ENCODE measurements at places on chromosomes 7 and 10.
A peak's percentile ranks its signal among the peaks of the same experiment; 100 is the strongest.

DNA sequence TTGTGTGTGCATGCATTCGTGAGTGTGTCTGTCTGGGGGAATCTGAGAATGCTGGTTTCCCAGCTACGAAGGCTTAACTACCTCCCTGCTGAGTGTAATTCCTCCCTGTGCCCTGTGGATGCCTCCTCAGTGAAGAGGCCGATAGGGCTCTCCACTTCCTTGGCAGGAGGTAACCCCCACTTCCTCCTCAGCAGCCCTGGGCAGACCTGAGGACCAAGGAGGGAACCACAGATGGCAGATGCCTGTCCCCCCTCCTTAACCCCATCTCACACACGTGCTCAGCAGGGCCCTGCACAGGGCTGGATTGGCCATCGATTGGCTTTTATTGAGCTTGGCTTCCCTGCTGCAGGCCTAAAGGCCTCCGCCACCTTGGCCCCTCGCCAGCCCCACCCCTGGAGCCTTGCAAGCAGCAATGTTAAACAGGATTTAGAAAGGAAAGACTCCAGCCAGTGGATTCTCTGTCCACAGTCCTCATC lies 45.6 kb upstream of the LRRC4 start:
- no peak for DNase-seq

DNA sequence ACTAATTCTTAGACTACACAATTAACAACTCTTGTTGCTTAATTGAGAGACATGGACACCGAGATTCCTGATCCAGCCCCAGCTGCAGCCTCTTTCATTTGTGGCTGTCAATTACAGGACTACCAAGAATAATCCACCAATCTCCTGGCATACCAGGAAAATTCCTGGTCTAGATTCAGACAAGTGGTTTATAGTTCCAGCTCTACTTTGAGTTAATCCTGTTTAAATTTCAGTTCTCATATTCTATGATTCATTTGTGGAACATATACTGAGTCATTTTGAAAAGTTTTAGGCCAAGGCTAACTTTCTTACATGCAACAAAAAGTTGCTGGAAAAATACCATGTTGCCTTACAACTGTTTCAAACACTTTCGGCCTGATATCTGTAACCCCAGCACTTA lies 253.5 kb downstream of the MAGI2 start:
- no peak for DNase-seq

DNA sequence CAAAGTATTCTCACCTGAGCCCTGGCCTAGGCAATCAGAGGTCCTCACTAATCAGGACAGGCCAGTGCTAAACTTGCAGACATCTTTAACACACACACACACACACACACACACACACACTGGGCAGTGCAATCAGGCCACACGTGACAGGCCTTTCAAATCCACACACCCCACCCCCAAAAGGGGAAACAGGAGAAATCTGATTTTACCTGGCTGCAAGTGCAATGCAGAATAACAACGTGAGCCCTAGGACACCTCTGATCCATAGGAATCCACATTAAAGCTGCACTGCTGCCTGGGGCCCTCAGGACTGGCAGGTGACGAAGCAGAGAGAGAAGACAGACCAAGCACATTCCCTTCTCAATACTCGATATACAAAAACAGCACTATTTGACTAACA lies 218.9 kb downstream of the FAM107B start:
- no peak for DNase-seq

- no peak for DNase-seq
Observed at GRCh38 chr7:90948085-90948484, 316.1 kb upstream of the FZD1 start.

DNA sequence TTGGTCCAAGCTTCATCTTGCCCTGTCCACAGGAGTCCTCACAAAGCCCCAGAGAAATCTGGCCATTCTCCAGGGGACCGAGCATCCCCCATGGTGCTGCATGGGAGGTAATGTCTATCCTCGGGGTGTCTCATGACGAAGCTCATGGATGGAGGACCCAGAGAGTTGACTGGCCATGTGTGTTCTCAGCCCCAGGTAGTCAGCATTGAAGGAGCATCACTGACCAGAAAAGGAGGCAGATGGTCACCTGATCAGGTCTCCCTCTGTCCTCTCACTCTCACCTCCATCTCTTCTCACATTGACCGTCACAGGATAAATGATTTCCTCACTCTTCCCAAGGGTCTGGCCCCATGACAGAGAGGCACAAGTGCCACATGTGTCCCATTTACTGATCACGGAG lies 33.4 kb upstream of the GDF10 start:
- no peak for DNase-seq

- peak; percentile 53 for DNase-seq
Observed at GRCh38 chr7:2030475-2031450, 202.0 kb downstream of the MAD1L1 start.

DNA sequence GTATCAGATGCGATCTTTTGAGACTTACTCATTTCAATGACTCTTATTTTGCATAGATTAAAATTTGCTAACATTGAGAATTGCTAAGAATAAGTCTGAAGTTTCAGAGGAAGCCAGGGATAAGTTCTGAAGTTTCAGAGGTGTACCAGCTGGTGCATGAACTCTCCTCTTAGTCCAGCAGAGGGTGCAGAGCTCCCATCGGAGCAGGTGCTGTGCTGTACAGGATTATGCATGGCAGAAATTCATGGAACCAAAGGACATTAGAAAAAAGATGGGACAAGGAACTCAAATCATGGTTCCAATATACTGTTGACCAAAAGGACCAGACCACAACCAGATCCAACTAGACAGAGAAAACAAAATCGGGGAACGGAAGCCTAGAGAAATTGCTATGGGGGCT lies 41.9 kb downstream of the MGAM2 start:
- no peak for DNase-seq

DNA sequence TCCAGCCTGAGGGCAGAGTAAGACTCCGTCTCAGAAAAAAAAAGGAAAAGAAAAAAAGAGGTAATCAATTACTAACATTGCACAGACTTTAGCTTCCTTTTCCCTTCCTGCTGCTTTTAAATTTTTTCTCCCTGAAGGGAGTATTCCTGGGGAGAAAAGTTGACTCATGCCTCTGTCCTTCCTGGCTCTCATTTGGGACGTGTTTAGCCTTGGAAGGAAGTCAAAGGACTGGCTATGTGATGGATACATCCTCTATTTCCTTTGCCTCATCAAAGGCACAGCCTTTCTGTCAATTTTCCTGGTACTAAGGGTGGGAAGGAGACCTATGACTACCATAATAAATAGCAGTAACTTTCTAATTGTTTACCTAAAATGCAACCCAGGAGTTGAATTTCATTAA lies 77.6 kb downstream of the ITGA8 start:
- no peak for DNase-seq

GRCh38 chr7:73638911-73639310 lies 14.6 kb upstream of the MLXIPL start:
- no peak for DNase-seq

- no peak for DNase-seq
Observed at GRCh38 chr10:124291001-124291701, 127.6 kb downstream of the OAT start.

DNA sequence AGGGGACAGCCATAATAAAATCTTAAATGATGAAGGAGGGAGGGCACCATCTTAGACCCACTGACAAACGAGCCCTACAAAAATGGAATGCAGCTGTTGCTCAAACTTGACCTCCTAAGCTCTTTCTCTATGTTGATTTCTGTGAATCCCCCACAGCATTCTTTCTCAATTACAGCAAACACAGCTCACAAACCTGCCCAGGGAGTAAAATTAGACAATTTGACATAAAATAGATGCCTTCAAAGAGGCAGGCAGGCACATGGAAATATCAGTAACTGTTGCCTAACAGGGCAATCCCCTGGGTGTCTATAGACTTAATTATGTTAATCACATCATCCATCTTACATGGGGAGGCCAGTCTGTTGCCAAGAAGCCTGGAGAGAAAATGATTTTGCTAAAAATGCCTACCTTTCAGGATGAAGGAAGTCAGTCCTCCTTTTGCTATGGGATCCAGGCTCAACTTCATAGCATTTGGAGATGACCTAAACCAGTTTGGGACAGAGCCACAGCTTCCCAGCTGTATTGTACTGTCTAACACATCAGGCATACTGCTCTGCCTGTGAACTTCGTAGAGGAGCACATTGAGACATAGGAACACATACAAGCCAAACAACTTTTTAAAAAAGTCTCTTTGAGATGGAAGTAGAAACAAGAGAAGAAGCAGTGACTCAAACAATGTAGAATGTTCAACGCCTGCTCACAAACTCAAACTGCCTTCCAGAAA lies 1177.4 kb downstream of the SORCS1 start:
- no peak for DNase-seq

DNA sequence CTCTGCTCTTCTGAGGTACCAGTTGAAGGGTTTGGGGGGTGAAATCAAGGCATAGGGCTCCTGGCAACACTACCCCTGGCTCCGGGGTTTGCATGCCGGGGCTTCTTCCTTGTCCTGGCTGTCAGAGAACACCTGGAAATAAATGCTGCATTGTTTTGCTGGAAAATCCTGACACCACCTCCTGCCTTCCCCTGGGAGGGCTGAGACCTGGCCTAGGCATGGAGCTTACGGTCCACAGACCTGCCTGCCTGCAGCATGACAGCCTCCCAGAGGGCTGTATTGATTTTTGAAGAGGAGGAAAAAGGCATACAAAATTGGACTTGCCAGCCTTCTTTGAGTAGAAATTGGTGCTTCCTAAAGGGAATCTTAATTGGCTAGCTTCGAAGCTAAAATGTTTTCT lies 227.1 kb downstream of the MGMT start:
- no peak for DNase-seq

DNA sequence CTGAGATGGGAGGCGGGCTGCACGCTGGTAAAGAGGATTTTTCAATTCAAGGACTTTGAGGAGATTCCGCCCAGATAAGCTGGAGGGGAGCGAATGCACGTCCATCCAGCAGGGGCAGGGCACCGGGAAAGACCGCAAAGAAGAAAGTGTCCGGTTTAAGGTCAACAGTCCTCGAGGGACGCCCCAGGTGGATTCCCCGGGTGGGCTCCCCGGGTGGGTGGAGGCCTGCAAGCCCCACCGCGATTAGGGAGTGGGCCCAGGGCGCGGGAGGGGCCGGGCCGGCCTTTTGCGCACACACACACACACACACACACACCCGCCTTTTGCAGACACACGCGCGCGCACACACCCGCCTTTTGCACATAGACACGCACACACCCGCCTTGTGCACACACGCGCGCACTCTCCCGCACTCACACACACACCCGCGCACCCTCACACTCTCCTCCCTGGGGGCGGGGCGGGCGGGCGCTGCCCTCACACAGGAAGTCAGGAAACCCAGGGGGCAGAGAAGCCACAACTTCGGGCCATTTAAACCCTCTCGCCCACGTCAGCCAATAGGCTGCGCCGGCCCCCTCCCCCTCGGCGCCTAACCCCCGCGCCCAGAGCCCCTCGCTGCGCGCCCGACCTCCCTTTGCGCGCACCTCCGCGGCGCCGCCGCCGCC lies 615 bp downstream of the ARHGAP12 start:
- DNase-seq = peak; percentile 41

DNA sequence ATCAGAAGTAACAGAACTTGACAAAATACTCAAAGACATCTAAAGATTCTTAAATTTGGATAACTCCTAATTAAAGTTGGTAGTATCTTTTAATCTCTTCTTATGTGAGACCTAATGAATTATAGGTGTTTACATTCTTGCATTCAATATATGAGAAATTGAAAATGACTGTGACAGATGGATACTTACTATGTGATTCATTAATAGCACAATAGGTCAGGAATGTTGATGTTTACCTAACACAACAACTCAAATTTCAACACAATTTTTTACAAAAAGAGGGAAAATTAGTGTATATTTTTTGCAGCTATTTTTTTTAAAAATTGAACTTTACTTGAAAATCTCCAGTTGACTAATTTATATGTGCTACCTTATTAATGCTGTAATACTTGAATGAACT lies 31.7 kb upstream of the MCU start:
- no peak for DNase-seq

GRCh38 chr7:15628876-15629275 lies 57.6 kb downstream of the MEOX2 start:
- no peak for DNase-seq

DNA sequence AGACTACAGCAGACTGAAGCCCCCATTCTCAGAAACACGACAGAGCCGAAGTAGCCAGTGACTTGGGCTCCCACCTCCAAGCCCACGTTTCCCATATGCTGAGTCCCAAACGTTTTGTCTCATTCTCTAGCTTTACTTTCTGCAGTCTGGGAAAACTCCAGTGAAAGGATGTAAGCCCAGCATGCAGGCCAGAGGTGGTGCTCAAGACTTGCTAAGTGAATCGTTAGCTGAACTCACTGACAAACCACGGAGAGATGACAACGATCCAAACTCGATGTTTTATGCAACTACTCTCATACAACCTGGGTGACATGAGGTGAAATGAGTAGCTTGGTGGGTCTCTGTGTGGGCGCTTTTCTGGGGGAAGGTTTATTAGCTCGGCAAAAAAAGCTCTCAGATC lies 731.8 kb downstream of the SUGCT start:
- no peak for DNase-seq

- DNase-seq = no peak
Observed at GRCh38 chr7:77442636-77443035, 26.5 kb upstream of the GSAP start.

- no peak for DNase-seq
Observed at GRCh38 chr10:80356563-80356988, at the start of the genes DYDC1 and DYDC2. Gene DYDC1, minus strand, starts transcription at chr10:80356755. Its CDS starts 4,154 bp downstream, at chr10:80352601. Gene DYDC2, plus strand, starts transcription at chr10:80356781. Its CDS starts 5,663 bp downstream, at chr10:80362444.

DNA sequence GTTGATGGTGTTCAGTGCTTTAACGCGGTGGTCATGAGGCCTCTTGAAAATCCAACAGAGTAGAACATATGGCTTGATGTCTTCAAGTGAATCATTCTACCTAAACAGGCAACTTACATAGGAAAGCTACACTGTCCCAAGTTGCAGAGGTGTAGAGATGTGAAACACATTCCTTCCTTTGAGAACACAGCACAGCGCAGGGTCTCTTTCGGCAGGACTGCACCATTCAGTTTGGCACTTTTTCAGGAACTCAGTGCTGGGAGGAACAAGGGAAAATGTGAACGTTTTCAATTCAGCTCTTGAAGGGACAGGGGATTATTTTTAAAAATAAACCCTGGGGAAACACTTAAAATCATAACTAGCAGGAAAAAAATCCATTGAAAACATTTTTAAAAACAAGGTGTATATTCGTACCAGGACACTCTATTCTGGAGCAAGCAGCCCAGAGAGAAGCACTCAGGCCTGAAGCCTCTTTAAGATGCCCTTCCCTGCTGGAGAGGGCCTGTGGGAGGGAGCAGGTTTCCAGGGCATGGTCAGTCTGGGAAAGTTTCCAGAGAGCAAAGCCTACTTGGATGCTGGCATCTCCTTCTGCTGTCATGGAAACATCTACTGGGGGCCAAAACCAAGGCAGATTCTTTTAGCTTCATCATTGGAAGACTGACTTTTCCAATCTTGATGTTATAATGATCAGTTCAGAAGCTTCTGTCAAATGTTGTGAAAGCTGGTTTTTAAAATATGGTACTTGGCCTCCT lies 60.4 kb upstream of the NPVF start:
- no peak for DNase-seq
